ENCODE measurements at places on chromosomes 5 and 9. TPM values are rescaled to one million over a fixed set of nuclear protein-coding genes. Genes with fewer than 3 reads are reported as not detected.

The SV2C gene
- 0.02 TPM for total RNA-seq

The SPATA31A6 gene
- total RNA-seq: not detected

The IQGAP2 gene
- total RNA-seq: 0.95 TPM

The KIAA1958 gene
- total RNA-seq: 2.8 TPM

The PRR7 gene
- total RNA-seq: 32.5 TPM

The LRRC8A gene
- 64.4 TPM for total RNA-seq

The DIPK1B gene
- 9.4 TPM for total RNA-seq

The ZNF622 gene
- 47.1 TPM for total RNA-seq

The CDHR2 gene
- not detected for total RNA-seq

The MSX2 gene
- total RNA-seq: 5.6 TPM

The AMBP gene
- total RNA-seq: 6.1 TPM

The MARCOL gene
- not detected for total RNA-seq

The TICAM2 gene
- total RNA-seq: 1.3 TPM

The PCDHGC4 gene
- total RNA-seq: not detected

The IFNA21 gene
- total RNA-seq: not detected

The CDC20B gene
- 0.08 TPM for total RNA-seq

The GFI1B gene
- total RNA-seq: not detected

The BAAT gene
- 0.57 TPM for total RNA-seq

The BSPRY gene
- total RNA-seq: not detected

The F12 gene
- total RNA-seq: 23.9 TPM

The PCDHGA6 gene
- 0.29 TPM for total RNA-seq

The CBY3 gene
- total RNA-seq: not detected

The BTNL3 gene
- total RNA-seq: not detected

The HSD17B4 gene
- 72.7 TPM for total RNA-seq

The CTSV gene
- 11.7 TPM for total RNA-seq

The SHISAL2B gene
- total RNA-seq: not detected

The PLAC8L1 gene
- not detected for total RNA-seq

The GNA14 gene
- total RNA-seq: 0.14 TPM

The UGT3A1 gene
- not detected for total RNA-seq

The PCDHB5 gene
- 1.4 TPM for total RNA-seq

The PTGS1 gene
- 1.6 TPM for total RNA-seq

The S1PR3 gene
- total RNA-seq: 63.9 TPM

The GLT6D1 gene
- total RNA-seq: not detected
